ENCODE measurements at places on chromosomes 16 and 17.

DNA sequence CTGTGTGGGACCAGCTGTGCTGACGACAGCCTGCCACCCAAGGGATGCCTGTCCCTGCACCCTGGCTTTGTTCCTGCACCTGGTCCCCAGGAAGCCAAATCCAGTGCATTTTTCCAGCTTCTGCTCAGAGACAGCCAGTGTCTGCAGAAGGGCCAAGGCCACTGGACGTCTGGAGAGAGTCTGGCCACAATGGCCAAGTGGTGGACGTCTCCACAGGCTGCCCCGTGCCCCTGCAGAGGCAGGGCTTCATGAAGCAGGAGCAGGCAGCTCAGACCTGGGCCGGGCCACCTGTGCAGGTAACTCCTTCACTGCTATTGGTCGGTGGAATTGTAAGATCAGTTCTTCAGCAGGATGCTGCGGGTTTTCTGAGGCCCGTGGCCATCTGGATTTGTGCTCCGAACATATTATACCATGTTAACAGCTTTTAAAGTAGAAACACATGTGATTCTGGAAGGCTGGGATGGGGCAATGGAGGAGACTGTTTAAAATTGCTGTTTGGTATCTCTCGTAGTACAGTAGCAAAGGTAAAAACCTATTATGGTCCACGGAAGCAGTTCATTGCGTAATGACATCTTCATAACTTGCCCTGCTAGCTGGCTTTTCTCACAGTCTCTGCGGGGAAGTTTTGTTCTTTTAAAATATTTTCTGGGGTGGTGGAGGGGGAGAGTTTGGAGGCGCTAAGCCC is 185.3 kb downstream of the CCDC182 start:
- no peak for DNase-seq

DNA sequence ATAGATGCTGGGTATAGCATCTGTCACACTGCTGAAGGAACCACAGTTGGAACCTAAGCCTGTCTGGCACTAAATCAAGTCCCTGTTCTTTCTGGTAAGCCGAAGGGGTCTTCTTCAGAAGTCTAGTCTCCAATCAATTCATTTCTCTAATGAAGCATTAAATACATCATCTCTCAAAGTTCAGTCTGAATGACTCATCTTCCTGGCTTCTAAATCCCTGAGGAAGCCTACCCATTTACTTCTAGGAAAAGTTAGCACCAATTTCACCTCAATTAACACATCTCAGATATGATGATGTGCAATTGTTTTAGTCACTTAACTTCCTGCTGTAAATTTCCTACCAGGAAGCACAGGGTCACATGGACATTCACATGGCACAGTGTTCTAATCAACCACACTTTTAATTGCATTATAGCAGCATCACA is 49.9 kb downstream of the TEX14 start:
- DNase-seq, result no peak

GRCh38 chr16:17460890-17461289 is 9.9 kb downstream of the XYLT1 start:
- DNase-seq, result no peak

DNA sequence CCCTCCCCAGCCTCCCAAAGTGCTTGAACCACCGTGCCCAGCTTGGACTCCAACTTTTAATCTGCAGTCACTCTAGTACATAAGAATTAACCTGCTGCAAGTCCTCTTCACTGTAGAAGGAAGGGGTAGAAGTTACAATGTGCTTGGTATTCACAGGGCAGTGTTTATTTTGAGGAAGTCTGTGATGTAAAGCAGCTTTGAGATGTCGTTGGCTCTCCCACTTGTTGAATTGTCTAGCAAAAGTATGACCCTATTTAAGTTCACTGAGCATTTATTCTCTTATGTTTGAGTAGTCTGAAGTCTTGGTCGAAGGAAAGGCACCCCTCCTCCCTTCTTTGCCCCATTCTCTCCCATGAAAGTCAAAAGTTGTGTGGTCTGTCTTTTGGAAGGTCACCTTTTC is 28.2 kb downstream of the SF3B3 start:
- no peak for DNase-seq

DNA sequence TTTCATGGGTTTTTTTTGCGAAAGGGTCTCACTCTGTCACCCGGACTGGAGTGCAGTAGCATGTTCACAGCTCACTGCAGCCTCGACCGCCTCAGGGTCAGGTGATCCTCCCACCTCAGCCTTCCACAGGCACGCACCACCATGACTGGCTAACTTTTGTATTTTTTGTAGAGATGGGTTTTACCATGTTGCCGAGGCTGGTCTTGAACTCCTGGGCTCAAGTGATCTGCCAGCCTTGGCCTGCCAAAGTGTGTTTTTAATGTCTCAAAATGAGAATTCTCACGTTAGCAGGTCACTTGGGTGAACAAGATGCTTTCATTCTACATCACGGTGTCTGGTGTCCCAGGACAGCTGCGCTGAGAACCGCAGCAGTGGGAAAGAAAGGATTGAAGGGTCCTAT is 3.2 kb downstream of the FBXO31 start:
- DNase-seq, result no peak

- DNase-seq, result no peak
Measured at GRCh38 chr17:64994781-64995538, 61.6 kb downstream of the GNA13 start.

DNA sequence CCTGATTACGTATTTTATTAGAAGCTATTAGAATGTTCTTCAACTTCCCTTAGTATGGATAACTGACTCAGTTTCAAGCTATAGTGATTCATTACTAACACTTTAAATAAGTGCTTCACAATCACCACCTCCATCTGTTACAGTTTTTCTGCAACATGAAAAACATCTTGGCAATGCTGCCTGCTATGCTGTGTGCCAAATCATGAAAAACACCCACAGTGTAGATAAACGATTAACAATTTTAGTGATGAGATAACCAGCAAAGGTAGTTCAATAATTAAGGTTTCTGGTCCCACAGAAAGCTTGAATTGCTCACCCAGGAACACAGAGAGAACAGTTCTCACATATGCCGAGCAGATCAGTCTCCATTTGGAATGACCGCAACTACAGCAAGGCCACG is 51.4 kb upstream of the SLC25A19 start:
- DNase-seq, result no peak

GRCh38 chr16:85209526-85210121 is 97.4 kb upstream of the CIBAR2 start:
- no peak for DNase-seq

GRCh38 chr17:4806456-4806776 is 536 bp upstream of the PLD2 start:
- no peak for DNase-seq

DNA sequence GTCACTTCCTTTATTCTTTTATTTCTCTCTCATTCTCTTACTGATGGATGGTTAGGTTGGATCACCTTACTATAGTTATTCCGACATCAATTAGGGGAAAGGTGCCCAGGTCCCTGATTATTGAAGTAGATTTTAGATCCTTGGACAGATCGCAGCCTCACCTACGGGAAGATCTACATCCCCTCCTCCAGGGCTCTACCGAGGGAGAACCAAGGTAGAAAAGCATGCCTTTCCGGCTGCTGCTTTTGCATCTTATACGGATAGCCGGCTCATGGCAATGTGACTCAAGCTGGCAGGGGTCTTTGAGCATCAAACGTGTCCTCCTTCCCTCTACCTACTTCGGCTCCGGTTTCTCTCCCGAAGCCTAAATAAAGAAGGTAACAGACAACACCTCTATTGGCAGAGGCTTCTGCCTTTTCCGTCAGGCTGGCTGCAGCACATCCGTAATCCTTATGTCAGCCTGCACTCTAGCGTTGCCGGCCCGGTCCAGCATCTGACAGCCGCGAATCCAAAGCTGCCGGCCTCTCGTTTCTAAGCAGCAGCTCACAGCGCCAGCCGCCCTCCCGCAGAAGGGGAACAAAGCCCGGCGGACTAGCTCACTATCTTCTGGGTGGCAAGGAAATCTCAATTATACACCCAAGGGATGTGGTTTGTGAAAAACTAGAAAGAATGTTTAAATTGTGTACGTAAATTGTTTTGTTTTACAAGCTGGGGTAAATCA is 46.9 kb downstream of the IRX6 start:
- DNase-seq, result no peak

DNA sequence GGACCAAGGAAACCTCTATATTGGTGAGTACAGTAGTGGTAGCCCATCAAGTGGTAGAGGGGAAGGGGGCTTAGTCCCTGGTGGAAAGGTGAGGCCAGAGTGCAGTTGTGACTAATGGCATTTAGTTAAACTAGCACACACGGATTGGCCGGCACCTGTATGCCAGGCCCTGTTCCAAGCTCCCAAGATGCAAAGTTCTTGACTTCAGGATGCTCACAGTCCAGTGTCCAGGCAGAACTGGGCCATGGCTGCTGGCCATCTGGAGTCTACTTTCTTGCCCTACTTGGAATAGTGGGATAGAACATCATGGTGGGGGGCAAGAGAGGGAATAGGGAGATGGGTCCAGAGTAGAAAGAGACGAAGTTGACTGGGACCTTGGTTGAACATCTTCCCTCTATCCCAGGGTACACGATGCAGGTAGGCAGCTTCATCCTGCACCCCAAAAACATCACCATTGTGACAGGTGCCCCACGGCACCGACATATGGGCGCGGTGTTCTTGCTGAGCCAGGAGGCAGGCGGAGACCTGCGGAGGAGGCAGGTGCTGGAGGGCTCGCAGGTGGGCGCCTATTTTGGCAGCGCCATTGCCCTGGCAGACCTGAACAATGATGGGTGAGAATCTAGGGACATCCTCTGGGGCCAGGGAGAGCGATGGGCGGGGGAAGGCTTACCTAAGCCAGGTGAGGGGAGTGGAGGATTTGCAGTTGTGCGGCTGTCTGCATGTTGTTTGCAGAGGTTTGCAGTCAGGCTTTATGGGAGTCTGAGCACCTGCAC is 15.2 kb downstream of the ITGA3 start:
- no peak for DNase-seq

GRCh38 chr17:62781831-62782251 is 26.3 kb downstream of the MARCHF10 start:
- DNase-seq, result no peak

DNA sequence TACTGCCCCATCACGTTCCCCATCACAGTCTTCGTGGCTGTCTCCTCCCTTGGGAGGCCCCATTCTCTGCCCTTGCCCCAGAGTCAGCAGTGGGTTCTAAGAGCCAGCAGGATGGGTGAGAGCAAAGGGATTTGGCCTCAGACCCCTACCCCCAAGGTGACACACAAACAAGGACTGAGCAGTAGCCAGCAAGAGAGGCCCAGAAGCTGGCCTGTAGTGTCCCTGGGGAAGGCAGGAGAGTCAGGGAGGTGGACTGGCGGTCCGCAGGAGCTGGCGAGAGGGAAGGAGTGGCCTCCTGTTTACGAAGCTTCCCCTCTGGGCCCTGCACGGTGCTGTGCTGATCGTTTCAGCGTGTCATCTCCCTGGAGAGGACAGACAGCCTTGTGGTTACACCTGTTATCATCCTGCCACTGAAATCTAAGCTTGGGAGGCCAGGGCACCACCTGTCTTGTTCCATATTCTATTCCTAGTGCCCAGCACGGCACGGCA is 8.4 kb downstream of the WDR81 start:
- DNase-seq, result no peak

DNA sequence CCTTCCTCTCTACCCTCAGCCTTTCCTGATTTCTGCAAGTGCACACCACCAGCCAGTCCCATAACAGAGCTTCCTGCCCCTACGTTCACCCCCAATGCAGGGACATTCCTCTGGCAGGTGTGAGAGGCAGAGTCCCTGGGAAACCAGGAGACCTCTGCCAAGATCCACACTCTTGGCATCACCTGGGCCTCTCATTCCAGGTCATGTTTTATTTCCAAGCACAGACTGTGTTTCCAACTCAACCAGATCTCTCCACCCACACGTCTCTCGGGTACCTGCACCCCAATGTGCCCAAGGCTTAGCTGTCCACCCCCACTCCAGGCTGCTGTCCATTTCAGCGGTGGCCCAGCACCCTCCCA is 21.0 kb upstream of the PHB1 start:
- no peak for DNase-seq

- no peak for DNase-seq
Measured at GRCh38 chr17:73489333-73489732, 154.9 kb downstream of the SDK2 start.

- no peak for DNase-seq
Measured at GRCh38 chr17:19287651-19288050, 50.5 kb downstream of the EPN2 start.

DNA sequence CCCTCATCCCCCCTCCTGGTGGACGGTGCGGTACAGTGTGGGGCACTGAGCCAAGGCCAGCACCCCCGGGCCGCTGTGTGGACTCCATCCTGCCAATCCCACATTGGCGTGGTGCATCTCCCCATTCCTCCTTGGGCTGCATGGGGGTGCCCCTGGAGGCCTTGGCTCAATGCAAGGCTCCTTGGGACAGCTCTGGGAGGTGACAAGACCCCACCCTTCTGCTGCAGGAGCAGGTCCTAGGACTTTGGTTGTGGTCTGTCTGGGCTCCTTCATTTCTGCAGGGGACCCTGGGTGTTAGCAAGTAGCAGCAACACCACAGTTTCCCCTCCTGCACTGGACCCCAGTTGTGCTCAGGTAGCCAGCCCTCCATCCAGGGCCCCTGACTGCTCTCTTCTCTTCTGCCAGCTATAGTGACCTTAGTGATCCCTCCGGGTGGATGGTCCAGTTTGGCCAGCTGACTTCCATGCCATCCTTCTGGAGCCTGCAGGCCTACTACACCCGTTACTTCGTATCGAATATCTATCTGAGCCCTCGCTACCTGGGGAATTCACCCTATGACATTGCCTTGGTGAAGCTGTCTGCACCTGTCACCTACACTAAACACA is 1.3 kb downstream of the PRSS21 start:
- DNase-seq, result no peak

DNA sequence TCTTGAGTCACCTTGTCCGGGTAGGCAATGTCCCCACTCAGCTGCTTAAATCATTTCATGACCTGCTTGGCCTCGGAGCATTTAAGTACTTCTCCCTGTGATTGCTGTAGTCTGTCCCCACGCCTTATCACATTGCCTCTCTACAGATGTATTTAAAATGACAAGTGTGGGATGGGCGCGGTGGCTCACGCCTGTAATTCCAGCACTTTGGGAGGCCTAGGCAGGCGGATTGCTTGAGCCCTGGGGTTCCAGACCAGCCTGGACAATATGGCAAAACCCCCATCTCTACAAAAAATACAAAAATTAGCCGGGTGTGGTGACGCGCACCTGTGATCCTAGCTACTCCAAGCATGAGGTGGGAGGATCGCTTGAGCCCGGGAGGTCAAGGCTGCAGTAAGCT is 1.3 kb upstream of the GJC1 start:
- DNase-seq, result no peak

- DNase-seq, result no peak
Measured at GRCh38 chr17:32256012-32256700, 9.5 kb upstream of the RHBDL3 start.

DNA sequence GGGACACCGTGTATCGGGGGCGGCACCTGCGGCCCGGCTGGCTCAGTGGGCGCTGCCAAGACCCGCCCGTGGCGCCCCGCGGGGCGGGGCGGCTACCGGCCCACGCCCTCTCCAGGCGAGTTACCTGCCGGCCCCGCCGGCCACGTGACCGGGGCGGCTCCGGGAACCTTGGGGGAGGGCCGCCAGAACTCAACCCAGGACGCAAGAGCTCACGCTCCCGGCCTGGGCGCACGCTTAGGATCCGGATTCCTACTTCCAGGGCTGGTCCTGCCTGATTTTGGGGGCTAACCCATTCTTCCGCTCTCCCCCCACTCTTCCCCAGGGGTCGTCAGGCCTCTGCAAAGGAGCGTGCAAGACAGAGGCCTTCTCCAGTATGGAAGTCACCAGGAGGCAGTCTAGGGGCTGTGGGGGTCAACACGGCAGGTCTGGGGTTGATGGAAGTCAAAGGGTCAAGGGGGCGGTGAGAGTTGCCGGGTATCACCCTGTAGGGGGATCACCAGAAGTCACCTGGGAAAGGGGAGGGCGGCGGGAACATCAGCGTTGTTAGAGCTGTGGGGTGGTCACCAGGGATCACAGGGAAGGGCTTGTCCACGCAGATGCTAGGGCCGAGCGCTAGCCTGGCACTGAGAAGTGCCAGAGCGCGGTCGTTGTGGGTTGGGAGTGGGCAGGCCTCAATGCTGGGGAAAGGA is 354 bp upstream of the ESRP2 start:
- no peak for DNase-seq

Data from RCC 7860 (cell line).